CD4-positive, CD25-positive, alpha-beta regulatory T cell (primary cell): ENCODE measurements at places on chromosomes 1 and 21. TPM values are rescaled to one million over a fixed set of nuclear protein-coding genes. Genes with fewer than 3 reads are reported as not detected.

SDF4 gene
- 165 TPM for total RNA-seq

LAPTM5 gene
- 589 TPM for total RNA-seq

SYPL2 gene
- total RNA-seq = not detected

TEKT2 gene
- total RNA-seq = 0.81 TPM

NT5C1A gene
- total RNA-seq = 0.47 TPM

SH2D1B gene
- total RNA-seq = not detected

DNA sequence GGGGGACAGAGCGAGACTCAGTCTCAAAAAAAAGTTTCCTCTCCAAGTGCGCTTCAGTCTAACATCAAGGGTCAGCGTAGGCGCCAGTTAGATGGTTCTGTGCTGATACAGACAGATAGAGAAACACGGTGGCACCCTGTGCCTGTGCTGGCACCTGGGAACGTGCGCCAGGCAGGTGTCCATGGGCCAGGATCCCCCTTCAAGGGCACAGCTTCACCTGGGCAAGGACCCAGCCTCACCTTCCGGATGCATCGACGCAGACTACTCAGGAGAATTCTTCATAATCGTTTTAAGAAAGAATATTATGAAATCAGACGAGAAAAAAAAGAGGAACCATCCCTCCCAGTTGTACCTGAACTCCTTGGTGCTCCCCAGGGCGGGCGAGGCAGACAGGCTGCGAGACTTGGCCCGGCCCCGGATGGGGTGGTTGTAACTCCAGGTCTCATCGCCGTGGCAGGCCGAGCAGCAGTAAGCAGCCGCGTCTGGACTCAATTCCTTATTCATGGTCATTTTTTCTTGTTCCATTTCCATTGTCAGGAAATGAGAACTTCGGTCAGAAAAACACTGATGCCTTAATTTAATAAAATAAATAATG, 13.3 kb downstream of the NADK start:
- no peak overlapping the region for H3K4me3 ChIP-seq
- no peak overlapping the region for H3K27ac ChIP-seq
- no peaks in the 10 kb centered on the region for H3K27me3 ChIP-seq
- H3K36me3 ChIP-seq = peaks cover 44% of the 10 kb centered on the region
- H3K4me1 ChIP-seq = no peaks in the 10 kb centered on the region

DNA sequence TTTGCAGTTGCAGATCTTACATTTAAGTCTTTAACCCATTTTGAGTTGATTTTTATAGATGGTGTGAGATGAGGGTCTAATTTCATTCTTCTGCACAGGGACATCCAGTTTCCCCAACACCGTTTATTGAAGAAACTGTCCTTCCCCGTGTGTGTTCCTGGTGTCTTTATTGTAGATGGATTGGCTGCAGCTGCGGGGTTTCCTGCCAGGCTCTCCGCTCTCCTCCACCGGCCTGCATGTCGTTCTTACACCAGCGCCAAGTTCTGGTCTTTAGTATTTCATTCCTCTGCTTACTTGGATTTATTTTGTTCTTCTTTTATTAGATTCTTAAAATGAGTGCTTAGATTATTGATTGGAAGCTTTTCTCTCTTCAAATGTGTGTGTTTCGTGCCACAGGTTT, 98.9 kb upstream of the COL6A1 start:
- no peaks in the 10 kb centered on the region for H3K36me3 ChIP-seq
- DNase-seq = no peak
- peaks cover 48% of the 10 kb centered on the region for H3K4me1 ChIP-seq
- H3K27ac ChIP-seq = no peak overlapping the region
- no peak overlapping the region for H3K4me3 ChIP-seq

DNA sequence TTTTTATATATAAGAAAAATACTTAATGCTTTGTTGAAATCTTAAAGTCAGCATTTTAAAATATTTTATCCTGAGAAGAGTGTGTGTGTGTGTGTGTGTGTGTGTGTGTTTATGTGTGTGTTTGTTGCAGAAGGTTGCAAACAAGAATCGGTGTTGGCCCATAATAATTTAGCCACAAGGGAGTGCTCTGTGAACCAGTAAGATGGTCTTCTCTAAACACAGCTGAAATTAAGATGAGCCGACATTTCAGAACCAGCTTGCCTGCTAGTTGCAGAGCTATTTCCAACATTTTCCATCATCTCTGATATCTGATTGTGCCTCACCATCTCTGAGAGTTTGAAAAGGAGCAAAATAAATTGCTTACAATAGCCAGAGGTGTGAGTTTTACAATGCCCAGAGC, 158.8 kb upstream of the SGIP1 start:
- H3K36me3 ChIP-seq = peaks cover 32% of the 10 kb centered on the region
- no peak for DNase-seq
- H3K27me3 ChIP-seq = no peaks in the 10 kb centered on the region
- peak overlapping the region; percentile 57 for H3K4me3 ChIP-seq

GRCh38 chr1:211705467-211706091, 30.2 kb upstream of the NEK2 start:
- no peaks in the 10 kb centered on the region for H3K36me3 ChIP-seq
- no peaks in the 10 kb centered on the region for H3K27me3 ChIP-seq
- H3K4me3 ChIP-seq = no peak overlapping the region
- no peaks in the 10 kb centered on the region for H3K4me1 ChIP-seq
- H3K27ac ChIP-seq = no peak overlapping the region

DNA sequence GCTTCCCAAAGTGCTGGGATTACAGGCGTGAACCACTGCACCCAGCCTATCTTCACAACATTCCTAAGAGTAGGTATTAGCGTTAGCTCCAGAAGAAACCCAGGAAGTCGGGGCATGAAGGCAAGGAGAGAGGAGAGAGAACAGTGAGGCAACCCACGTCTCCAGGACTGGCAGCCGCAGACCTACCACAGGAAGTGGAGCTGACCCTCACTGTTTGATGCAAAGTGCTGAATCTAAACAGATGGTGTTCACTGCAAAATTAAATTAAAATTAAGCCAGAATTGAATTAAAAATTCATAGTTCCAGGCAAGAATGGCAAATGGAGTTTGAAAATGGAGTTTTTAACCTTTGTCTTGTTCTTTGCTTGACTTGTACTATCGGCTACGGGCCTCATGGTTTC, 6.7 kb downstream of the ECE1 start:
- peaks cover 23% of the 10 kb centered on the region for H3K36me3 ChIP-seq
- DNase-seq = no peak
- H3K27ac ChIP-seq = no peak overlapping the region
- peaks cover 45% of the 10 kb centered on the region for H3K4me1 ChIP-seq

- no peaks in the 10 kb centered on the region for H3K36me3 ChIP-seq
- no peak overlapping the region for H3K27ac ChIP-seq
- no peak for DNase-seq
- H3K4me1 ChIP-seq = no peaks in the 10 kb centered on the region
These were observed 18.1 kb downstream of the ADAM30 start for GRCh38 chr1:119878171-119878570.

GRCh38 chr1:38860454-38860795, 853 bp upstream of the RRAGC start:
- H3K4me3 ChIP-seq = peak overlapping the region; percentile 96
- H3K36me3 ChIP-seq = peaks cover 22% of the 10 kb centered on the region
- no peaks in the 10 kb centered on the region for H3K27me3 ChIP-seq
- H3K4me1 ChIP-seq = peaks cover 41% of the 10 kb centered on the region
- DNase-seq = no peak

GRCh38 chr1:14539953-14540563, 58.4 kb upstream of the KAZN start:
- no peaks in the 10 kb centered on the region for H3K27me3 ChIP-seq
- no peak overlapping the region for H3K27ac ChIP-seq
- H3K4me3 ChIP-seq = no peak overlapping the region
- no peaks in the 10 kb centered on the region for H3K4me1 ChIP-seq
- no peak for DNase-seq

DNA sequence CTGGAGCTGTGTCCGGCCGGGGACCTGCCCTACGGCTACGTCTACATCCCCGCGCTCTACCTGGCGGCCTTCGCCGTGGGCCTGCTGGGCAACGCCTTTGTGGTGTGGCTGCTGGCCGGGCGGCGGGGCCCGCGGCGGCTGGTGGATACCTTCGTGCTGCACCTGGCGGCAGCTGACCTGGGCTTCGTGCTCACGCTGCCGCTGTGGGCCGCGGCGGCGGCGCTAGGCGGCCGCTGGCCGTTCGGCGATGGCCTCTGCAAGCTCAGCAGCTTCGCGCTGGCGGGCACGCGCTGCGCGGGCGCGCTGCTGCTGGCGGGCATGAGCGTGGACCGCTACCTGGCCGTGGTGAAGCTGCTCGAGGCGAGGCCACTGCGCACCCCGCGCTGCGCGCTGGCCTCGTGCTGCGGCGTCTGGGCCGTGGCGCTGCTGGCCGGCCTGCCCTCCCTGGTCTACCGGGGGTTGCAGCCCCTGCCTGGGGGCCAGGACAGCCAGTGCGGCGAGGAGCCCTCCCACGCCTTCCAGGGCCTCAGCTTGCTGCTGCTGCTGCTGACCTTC, 412 bp downstream of the GPR25 start:
- H3K36me3 ChIP-seq = no peaks in the 10 kb centered on the region
- peaks cover 40% of the 10 kb centered on the region for H3K4me1 ChIP-seq
- peaks cover 10% of the 10 kb centered on the region for H3K27me3 ChIP-seq
- DNase-seq = no peak
- no peak overlapping the region for H3K4me3 ChIP-seq

- H3K4me1 ChIP-seq = peaks cover 76% of the 10 kb centered on the region
- DNase-seq = no peak
- peaks cover 61% of the 10 kb centered on the region for H3K36me3 ChIP-seq
- peak overlapping the region; percentile 81 for H3K27ac ChIP-seq
- no peaks in the 10 kb centered on the region for H3K27me3 ChIP-seq
These were observed 56.0 kb downstream of the CD247 start for GRCh38 chr1:167462341-167462740.

DNA sequence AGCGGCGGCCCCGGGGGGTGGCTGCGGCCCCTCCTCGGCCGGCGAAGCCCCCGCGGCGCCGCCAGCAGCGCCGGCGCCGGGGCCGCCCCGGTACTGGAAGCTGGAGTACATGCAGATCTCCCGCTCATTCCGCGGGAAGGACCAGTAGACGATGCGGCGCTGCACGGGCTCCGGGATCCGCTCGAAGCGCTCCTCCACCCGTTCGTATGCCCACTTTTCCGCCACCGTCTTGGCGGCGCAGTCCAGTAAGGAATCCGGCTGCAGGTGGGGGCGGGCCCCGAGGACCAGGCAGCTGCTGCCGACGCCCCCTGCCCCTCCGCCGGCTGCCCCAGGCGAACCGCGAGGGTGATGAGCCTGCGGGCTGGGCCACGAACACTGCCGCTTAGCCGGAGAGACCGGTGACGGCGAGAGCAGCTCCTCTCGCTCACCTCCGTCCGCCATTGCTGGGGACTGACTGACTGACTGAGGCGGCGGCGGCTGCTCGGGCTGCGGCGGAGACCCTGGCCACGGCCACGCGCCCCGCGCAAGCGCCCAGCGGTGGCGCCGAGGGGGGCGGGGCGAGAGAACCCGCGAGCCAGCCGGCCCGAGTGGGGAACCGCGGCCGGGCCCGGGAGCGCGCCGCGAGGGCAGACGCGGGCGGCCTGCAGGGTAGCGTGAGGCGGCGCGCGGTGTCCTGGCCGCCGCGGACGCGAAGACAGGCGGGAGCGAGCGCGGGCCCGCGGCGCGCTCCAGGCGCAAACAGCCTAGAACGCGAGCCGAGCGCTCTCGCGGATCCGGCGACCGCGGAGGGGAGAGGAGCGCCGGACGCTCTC, at the start of gene ZSWIM5:
ZSWIM5 (minus strand) TSS at position 696 of the 812 bp plus-strand sequence; CDS start at position 441, 255 bp downstream.
- H3K4me3 ChIP-seq = peak within 1 kb of the TSS; percentile 69
- H3K27me3 ChIP-seq = peaks cover 37% of the 10 kb centered on the region
- peaks cover 11% of the 10 kb centered on the region for H3K4me1 ChIP-seq
- DNase-seq = peak; percentile 39
- no peak within 1 kb of the TSS for H3K27ac ChIP-seq

GRCh38 chr1:59089036-59089798, 207.7 kb upstream of the FGGY start:
- no peaks in the 10 kb centered on the region for H3K4me1 ChIP-seq
- no peak overlapping the region for H3K4me3 ChIP-seq
- no peak for DNase-seq
- H3K27ac ChIP-seq = no peak overlapping the region
- no peaks in the 10 kb centered on the region for H3K36me3 ChIP-seq

GRCh38 chr1:209430107-209430506, 153.4 kb upstream of the CAMK1G start:
- no peaks in the 10 kb centered on the region for H3K27me3 ChIP-seq
- DNase-seq = no peak
- H3K4me3 ChIP-seq = no peak overlapping the region
- no peak overlapping the region for H3K27ac ChIP-seq

DNA sequence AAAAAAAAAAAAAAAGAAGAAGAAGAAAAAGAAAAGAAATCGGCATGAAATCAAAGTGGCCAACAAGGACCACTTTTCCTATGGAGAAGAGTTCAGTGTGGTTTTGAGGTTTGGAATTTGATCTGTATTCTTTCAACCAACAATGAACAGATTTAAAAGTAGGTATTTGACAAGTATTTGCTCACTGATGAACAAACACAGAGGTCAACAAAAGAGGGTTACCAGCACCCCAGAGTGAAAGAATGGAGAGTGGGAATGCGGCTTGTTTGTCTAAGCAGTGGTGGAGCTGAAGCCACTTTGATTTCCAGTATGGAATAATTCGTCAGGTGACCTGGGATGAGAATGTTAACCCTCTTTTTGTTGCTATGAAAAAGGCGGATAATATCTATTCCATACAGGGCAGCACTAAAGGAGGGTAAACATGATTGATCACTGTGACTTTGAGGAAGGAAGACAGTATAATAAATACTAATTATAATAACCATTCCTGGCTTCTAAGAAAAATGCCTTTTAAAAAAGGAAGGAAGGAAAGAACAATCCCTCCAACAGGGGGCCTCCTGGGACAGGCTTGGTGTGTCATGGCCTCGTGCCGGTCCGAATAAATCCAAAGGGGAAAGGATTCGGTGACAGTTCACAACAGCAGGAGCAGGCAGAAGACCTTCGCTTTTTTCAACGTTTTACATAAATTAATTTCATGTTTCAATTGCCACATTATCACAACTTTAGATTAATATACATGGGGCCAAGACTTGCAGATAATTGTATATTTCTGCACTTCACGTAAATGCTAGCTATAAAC, 37.2 kb upstream of the SIM2 start:
- H3K4me1 ChIP-seq = no peaks in the 10 kb centered on the region
- H3K27ac ChIP-seq = no peak overlapping the region
- no peak overlapping the region for H3K4me3 ChIP-seq
- no peak for DNase-seq
- H3K36me3 ChIP-seq = no peaks in the 10 kb centered on the region

DNA sequence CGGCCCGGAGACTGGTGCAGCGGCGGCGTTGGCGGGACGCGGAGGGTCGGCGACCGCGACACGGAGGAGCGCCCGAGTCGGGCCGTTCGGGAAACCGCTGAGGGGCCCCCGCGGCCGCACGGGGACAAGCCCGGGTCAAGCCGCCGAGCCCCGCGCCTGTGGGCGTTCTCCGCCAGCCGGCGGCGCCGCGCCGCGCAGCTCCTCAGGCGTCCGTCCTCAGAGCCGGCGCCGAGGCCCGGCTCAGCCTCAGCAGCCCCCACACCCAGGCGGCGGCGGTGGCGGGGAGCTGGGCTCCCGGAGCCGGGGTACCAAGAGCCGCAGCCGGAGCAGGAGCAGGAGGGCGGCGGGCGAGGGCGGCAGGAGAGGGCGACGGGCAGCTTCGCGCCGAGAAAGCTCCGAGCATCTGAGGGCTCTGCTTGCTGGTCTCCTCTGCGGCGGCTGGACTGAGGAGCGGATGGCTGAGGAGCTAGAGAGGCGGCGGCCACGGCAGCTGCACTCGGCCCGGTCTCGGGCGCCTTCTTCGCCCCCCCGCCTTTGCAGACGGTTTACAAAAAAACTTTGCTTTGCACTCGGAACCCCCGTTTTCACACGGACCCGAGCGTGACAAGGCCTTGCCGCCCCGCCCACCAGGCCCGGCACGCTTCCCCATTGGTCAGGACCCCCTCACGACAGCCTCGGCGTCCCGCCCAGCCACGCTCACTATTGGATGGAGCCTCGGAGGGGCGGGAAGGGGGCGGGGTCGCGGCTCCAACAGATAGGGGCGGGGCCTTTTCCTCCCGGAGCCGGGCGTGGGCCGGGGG, at the start of gene SLC30A1:
SLC30A1 (minus strand) TSS at position 522 of the 800 bp plus-strand sequence. CDS start 549 bp downstream, outside the sequence.
- peak; percentile 99 for DNase-seq
- peaks cover 15% of the 10 kb centered on the region for H3K36me3 ChIP-seq
- H3K4me1 ChIP-seq = peaks cover 39% of the 10 kb centered on the region
- peak within 1 kb of the TSS; percentile 94 for H3K4me3 ChIP-seq
- H3K27me3 ChIP-seq = no peaks in the 10 kb centered on the region
- H3K27ac ChIP-seq = peak within 1 kb of the TSS; percentile 89
